ENCODE measurements at places on chromosomes 7 and 10.

- no peak for DNase-seq
These were observed 34.6 kb upstream of the DLX6 start for GRCh38 chr7:96970739-96971138.

DNA sequence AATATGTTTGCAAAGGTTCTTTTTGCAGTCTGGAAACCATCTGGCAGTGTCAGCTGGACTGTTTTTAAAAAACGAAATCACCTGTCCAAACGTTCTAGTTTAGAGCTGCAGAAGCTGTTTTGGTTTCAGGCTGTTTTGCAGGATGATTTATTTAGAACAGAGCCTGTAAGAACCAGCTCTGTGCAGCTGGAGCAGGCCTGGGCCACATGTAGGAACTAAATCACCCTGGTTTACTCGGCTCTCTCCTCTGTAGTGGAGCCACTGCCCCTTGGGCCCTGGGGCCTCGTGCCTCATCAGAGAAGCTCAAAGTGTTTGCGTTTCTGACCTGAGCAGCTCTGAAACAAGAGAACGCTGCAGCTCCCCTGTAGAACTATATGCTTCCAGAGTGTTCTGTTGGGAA lies 142.5 kb downstream of the ACTR3B start:
- DNase-seq = no peak

DNA sequence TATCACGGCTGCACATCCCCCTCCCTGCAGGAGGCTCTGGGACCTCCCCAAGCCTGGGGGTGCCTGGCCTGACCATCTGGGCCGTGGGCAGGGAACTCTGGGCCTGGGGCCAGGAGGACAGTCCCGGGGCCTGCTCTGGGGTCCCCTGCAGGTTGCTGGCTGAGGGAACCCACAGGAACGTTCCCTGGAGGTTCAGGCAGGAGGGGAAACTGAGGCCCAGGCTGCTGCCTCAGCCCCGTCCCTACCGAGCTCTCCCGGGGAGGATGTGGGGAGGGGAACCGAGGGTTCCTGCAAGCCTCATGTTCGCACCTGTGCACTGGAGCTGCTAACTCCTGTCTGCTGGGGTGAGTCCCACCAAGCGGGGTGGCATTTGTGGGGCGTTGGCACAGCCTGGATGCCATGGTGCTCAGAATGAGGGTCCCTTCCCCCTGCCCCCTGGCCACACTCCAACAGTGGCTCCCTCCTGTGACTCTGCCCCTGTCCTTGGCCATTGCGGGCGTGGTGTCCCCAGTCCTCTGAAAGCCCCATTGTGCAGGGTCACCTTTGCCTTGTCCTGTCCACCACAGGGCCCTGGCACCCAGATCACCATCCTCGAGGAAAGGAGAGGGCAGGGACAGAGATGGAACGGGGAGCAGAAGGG lies 9.4 kb downstream of the ELFN1 start:
- no peak for DNase-seq

DNA sequence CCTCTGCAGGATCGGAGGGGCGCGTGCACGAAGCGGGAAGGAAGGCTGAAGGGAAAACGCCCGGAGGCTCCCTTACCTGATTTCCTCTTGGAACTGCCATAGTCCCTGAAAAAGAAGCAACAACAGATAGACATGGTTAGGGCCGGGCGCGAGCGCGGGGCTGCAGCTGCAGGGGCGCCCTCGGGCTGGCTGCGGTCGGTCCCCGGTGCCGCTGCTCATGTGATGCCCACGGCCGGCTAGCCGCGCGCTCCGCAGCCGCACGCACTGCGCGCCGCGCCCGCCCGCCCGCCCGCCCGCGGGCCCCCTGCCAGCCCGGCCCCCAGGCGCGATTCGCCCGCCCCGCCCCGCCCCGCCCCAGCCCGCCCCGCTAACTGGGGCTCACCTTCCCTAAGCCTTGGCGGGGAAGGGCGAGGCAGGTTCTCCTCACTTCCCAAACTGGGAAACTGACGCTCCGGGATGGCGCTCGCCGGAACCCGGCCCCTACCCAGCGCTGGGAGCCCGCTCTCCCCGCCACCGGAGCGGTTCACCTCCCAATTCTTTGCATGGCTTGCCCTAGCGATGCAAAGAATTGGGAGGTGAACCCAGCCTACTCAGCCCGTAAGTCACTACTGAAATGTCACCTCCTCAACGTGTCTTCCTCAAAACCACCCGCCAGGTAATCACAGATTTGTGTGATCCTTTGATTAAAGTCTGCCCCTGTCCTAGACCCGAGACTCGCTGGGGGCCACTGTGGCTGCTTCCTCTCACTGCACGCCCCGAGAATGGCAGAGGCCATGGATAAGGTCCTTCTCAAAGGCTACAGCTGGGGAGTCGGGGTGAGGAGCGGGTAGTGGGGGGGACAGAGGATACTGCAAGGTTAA lies 162.2 kb downstream of the SH3PXD2A start:
- DNase-seq = no peak

- no peak for DNase-seq
These were observed 14.0 kb downstream of the INHBA start for GRCh38 chr7:41688906-41689305.

DNA sequence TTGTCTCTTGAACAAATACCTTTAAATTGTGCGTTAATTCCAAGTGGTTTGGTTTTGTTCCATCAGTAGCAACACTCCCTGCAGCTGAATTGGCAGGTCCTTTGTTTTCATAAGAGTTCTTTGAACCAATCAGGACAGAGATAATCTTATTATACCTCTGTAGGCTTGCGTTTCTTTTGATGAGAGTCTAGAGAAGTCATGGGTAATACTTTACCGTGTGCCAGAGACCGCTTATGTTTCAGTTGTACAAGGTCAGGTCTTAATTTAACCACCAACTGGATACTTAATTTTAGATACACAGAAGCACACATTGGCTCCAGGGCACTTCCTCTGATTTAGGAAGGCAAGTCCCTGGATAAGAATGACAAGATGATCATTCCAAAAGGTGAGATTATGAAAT lies at the start of gene ASB15:
Gene ASB15, plus strand, starts transcription at position 292 of the 400 bp plus-strand sequence. CDS start 12,682 bp downstream, outside the sequence.
- no peak for DNase-seq

DNA sequence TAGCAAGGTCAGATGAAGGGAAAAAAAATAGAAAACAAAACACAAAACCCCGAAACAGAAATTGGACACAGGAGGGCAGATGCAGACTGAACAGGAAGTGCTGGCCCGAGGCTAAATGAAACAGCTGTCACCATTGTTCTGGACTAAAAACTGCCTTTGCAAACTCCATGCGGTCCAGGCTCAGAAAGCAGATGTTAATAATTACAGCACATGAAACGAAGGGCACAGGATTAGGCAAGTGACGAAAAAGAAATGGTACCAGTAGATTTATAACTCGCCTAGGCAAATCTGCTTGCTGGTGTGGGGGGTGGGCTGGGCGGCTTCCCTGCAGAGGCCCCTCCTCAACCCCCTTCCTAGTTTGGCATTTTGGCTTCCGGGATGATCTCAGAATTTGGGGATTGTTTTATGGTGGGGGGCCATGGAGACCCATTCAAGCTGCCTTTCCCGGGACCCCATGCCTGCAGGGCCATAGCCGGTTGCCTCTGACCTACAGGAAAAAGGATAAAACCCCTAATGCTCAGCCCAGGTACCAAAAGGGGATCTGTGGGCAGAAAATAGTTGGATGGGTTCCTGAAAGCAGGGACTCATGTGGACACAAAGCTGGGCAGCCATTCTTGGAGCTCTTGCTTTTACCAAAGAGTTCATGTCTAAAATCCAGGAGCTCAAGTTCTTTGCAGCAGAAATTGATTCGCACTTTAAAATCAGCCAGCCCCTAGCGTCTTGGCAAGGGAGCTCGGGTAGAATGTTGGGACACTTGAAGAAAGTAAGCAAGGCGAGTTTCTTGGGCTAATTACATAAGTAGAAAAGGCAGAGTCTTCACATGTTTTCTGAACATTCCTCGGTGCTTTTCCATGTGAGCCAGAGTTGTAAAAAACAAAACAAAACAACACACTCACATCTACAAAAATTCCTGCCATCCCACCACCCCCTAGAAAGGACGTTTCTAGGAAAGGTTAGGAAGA lies 39.0 kb upstream of the EMX2 start:
- no peak for DNase-seq

Data from AML-193 (cell line).